GM10248 (cell line): ENCODE measurements at places on chromosomes 4 and X.

- no peak for DNase-seq
Measured at GRCh38 chrX:110415440-110416170, 57.0 kb downstream of the RTL9 start.

- DNase-seq: no peak
Measured at GRCh38 chr4:116838609-116839008, 246.8 kb downstream of the TRAM1L1 start.

GRCh38 chr4:174207367-174207766 is 76.1 kb downstream of the FBXO8 start:
- no peak for DNase-seq

DNA sequence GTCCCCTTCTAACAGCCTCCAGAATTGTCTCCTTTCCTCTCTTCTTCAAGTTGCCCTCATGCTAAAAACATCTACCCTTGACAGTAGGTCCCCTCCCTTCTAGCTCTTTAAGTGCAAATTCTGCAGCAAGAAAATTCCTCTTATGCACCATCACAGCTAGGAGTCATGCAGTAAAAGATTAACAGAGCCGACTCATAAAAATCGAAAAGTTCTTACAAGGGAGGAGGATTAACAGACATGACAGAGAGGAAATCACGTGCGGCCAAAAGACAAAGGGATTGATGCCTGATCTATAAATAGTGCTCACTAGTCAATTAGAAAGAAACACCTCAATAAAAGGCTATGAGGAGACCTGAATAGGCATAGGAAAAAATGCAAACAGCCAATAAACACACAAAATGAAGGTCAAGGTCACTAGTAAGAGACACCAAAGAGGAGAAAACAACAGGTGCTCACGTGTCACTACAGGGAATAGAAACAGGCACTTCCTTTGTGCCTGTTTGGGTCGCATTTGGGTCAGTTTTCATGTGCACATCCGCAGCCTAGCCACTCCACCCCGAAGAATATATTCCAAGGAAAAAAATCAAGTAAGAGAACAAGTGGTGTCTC is 3.4 kb downstream of the RNF212 start:
- DNase-seq: no peak

DNA sequence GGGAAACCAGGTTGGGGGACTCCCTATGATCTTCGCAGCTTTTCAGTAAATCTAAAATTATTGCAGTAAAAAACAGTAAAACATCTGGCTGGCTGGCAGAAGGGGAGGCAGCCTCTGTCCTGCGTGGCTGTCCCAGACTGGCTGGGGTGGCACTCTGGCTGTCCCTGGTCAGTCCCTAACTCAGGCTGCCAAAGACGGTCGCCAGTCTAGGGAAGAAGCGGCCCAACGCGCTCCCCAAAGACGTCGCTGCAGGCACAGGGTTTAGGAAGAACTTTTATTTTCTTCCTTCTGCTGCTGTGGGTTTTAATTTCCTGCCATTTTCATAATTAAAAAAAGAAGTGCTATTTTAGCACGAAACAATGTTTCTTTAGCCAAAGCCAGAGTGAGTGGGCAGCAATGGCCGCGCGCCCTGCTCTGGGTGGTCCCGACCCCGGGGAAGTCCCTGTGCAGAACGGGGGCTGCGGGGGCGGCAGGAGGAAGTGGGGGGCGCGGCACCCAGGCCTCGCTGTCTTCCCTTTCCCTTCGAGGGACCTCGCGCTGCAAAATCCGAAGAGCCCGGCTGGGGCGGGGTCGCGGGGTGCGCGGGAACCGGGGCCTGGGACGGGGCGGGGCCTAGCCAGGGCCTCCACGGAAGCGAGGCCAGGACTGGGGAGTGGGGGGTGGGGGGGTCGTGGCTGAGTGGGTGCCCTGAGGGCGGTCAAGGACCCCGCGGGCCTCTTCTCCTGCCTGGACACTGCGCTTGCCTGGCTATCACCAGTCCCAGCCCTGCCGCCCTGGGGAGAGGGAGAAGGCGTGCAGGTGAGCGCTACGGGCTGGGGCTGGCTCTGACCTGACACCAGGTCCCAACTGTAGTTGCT is 6.3 kb upstream of the LETM1 start:
- DNase-seq: no peak

DNA sequence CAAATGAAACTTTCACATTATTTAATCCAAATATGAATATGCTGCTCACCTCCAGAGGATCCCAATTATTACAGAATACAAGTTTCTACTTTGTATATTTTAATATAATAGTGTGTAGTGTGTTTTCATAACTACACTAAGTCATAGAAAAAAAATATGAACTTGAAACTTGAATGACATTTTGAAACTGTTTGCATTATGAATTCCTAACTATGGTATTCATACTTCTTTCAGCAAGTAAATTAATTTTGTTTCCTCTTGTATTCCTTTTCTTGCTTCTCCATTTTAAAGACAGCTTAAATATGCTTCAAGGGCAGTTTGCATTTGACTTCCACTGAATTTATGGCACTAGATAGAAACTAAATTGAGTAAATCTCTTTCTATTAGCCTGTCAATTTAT is 177.1 kb downstream of the BMPR1B start:
- DNase-seq: no peak

DNA sequence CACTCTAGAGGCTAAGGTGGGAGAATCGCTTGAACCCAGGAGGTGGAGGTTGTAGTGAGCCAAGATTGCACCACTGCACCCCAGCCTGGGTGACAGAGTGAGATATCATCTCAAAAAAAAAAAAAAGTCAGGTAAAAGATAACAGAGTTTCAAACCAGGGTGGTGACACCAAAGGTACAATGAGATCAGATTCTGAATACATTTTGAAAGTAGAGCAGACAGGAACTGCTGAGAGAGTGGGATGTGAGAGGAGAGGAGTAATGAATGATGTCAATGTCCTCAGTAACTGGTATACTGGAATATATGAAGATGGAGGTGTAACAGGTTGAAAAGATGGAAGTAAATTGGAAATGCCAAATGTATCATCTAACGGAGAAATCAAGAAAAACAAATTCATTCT is 135.6 kb downstream of the CAMK2D start:
- no peak for DNase-seq

- no peak for DNase-seq
Measured at GRCh38 chrX:49041744-49042580, 1.2 kb downstream of the TFE3 start.

DNA sequence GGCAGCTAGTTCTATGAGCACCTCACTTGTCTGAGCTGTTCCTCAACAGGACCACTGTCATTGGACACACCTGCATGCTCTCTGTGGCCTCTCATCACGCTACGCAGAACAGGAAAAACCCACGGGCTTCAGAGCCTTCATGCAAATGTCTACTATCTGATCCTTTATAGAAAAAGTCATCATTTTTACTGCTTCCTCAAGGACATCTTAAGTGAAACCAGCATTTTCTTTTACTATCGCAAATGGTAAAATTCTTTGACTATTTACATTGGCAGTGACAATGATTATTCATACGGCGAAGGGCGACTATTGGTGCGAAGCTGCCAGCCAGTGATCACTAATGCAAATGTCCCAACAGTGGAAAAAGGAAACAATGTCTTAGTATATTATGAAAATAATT is 147.0 kb downstream of the AFAP1 start:
- peak; percentile 45 for DNase-seq

DNA sequence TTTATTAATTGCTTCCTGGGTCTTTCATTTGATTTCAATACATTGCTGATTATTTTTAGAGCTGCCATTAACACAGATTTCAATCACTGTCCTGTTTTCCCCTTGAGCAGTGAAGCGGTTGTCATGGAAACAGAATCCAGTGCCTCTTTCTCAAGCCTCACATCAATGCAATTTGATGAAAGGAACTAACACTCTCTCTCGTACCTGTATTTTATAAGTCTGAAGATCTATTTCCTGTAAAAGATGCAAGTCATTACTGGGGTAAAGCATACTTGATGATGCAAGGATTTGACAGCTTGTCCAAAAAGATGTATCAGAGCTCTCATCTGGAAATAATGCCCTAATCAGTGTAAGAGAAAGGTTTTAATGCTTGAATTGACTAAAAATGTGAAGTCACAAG is 17.9 kb upstream of the GASK1B start:
- DNase-seq: no peak

DNA sequence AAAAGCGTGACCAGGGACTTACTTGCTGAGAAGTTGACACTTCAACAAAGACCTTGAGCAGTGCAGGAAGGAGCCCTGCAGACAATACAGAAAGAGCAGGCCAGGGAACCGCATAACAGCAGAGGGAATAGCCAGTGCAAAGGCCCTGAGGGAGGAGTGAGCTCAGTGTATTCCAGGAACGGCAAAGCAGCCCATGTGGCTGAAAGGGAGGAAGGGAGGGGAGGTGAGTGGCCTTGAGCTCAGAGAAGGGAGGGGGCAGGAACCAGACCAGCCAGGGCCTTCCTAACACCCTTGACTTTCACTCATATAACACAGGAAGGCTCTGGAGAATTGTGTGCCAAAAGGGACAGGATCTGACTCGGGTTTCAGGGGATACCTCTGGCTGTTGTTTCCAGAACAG is 112.2 kb downstream of the BCOR start:
- no peak for DNase-seq

GRCh38 chrX:83419030-83419792 is 88.9 kb upstream of the POU3F4 start:
- DNase-seq: no peak

DNA sequence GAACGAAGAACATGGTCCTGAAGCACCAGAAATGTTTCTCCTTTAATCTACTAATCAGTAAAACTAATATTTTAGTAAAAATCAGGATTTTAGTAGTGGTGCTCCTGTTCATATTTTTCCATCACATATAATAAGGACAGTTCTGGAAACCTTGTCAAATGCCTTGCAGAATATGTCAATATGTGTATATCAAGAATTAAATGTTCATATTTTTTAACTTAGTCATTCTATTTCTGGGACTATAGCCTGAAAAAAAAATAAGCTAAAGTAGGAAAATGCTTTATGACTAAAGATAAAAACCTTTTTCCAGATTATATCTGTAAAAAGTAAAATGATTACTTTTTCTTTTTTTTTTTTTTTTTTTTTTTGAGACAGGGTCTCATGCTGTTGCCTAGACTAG is 65.1 kb downstream of the MAB21L2 start:
- no peak for DNase-seq

- DNase-seq: no peak
Measured at GRCh38 chr4:17339376-17339775, 172.5 kb downstream of the QDPR start.

DNA sequence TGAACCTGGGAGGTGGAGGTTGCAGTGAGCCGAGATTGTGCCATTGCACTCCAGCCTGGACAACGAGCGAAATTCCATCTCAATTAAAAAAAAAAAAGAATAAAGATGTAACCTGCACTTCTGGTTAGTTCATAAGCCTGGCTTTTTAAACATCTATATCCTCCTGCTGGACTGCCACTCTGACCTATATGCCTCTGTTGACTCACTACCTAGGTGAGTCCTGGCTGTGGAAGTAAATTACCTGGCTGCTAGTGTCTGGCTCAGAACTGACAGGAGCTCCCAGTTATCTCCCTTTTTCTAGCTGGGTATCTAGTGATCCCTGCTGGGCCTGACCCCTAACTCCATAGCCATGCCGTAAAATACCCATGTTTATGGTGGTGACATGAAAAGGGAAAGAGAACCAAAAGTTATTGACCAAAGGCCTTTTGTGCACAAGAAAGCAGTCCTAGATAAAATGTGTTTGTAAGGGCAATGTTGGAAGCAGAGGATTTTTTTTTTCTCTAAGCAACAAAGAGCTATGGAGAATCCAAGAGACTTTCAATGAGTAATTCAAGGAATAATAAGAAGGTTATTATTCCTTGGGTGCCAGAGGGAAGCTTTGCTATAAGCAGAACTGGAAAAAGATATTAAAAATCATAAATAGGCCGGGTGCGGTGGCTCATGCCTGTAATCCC is 10.4 kb upstream of the G3BP2 start:
- no peak for DNase-seq

GRCh38 chr4:113154281-113154680 is 104.8 kb downstream of the ANK2 start:
- DNase-seq: no peak

DNA sequence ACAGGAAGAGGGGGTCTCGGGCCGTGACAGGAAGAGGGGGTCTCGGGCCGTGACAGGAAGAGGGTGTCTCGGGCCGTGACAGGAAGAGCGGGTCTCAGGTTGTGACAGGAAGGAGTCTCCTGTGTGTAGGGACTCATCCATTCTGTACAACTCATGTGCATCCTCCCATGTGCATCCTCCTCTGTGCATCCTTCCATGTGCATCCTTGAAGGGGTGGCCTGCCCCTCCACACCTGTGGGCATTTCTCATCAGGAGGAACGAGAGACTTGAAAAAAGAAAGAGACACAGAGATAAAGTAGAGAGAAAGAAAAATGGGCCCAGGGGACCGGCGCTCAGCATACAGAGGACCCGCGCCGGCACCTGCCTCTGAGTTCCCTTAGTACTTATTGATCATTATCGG is 30.2 kb upstream of the PLCXD1 start:
- no peak for DNase-seq

DNA sequence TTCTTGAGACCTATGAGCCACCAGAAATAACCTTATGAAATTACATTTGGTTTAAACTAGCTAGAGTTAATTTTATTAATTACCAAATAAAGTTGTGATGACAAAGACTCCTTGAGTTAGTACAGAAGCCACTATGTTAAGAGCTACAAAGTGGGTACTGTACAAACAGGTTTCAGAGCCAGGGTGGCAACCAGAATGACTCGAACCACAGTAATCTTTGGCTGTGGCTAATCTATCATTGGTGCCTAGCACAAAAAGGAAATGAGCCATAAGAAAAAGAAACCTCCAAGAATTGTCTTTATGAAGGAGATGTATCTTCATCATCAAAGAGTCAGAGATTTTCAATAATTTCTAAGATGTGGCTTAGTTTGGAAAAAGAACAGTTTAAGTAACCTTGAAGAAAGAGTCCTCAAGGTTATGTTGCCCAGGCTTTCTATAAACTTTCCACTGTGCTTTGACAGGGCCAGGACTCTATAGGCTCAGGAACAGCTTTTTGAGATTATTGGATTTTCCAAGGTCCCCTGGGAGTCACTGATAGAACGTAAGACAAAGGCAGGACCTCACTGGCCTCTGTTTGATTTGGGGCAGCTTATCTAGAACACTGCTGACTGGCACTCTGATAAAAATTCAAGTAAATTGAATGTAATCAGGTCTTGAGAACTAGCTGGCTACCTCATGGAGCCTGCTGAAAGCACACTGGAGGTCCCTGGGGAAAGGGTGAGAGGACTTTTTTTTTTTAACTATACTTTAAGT is 777.7 kb downstream of the STIM2 start:
- no peak for DNase-seq

GRCh38 chrX:71668248-71668595 is 876 bp downstream of the LOC101059915 start:
- DNase-seq: no peak

DNA sequence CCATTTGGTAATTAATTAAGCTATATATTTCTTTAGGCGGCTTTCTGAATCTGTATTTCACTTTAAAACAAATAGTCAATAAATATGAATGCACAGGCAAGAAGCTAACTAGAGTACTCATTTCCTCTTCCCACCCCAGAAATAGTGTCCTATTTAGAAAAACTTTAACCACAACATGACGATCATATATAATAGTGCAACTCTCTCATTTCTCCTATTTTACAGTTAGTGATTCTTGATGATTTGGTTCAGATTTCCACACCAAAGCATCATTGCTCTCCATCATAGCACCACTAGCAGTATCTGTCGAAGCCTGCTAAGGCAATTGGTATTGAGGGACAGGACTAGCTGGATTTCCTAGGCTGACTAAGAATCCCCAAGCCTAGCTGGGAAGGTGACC is 184.0 kb upstream of the GALNTL6 start:
- DNase-seq: peak; percentile 38
